Fibroblast of the aortic adventitia (primary cell): ENCODE measurements at places on chromosomes 12 and 14. TPM values are rescaled to one million over a fixed set of nuclear protein-coding genes. Genes with fewer than 3 reads are reported as not detected.

DNA sequence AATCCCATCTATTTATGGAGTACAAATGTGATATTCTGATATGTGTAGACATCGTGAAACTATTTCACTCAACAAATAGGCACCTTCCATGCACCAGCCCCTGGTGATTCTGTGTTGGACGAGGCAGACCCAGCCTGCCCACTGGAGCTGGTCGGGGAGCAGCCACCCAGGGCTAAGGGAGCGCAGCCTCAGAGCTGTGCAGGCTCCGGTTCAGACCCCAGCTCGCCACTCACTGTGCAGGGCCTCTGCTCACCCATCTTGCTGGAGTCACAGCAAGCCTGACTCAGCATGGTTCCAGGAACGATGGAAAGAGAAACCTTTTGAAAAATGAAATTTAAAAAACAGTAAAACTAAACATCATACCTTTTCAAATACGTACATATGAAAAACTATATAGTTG is 52.3 kb upstream of the BCL11B start:
- no peak for DNase-seq

DNA sequence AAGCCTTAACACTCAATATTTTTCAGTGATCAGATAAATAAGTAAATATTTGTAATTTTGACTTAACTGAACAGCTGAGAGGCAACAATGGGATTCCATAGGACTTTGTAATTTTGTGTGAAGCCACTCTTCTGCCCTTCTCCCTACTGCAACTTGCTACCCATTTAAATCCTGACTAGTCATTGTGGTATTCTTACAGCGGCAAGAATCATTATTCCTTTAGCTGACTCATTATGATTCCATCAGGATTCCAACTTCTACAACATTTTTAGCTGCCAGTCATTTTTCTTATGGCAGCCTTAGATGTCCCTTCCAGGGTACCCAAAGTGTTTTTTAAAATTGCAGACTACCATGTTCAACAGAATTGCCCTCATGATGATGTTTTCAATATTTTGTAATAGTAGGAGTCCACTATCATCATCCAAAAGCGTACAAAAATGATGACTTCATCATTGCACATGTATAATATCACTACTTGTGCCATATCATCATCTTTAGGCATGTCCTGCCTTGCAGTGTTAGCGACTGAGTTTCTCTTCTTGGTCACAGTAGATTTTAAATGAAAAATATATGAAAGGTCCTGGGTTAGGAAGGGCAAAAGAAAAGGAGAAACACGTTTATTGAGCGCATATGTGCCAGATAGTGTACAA is 5.1 kb upstream of the MAGOHB start:
- peak; percentile 74 for DNase-seq

GRCh38 chr12:114302117-114302516 is 103.8 kb downstream of the TBX5 start:
- no peak for DNase-seq

DNA sequence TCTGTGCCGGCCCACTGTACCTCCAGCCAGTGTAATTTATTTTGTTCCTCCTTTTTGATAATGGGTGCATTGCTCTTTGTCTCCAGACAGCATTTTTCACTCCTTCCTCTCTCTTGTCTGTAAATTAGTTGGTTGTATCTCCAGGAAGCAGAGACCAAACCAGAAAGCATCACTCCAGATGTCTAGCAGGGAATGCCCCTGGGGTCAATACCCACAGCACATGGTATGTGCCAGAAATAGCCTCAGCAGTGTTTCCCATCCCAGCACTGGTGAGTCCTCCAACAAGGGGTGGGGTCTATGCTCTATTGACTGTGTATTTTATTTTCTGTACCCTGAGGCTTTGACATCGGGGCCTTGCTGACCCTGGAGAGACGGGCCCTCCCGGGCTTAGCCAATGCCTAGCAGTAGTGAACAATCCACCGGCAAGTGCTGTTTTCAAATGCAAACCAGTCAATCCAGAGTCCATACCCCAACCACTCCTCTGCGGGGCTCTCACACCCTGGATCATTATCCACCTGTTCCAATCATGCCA is 50.2 kb upstream of the FZD10 start:
- no peak for DNase-seq

DNA sequence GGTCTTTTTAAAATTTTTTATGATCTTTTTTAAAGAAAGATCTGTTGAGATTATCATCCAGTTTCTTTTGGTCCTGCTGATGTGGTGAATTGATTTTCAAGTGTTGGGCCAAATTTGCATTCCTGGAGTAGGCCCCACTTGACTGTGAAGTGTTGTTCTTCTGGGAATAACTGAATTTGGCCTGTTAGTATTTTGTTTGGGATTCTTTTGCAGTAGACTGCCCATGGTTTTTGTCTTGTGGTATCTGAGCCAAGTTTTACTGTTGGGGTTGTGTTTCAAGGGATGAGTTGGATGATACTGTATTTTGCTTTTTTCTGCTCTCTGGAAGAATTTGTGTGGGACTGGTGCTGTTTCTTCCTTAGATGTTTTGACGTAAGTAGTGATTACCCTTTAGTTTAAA is 4.0 kb upstream of the SYCP3 start:
- DNase-seq, result peak; percentile 4

GAPDH gene
- 1,521 and 5,776 TPM in 2 replicates for total RNA-seq

DNA sequence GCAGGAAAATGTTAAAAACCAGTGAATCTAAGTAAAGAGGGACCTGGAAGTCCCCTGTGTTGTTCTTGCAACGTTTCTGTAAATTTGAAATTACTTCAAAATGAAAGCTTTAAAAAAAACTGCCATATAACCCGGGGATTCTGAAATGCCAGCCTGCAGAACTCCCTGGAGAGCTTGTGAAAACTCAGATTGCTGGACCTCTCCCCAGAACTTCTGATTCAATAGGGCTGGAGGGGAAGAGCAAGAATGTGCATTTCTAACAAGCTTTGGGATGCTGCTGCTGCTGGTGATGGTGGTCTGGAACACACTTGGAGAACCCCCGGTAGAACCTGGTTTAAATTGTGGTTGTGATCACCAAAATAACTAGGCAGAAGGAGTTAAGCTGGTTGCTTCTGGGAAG is 300.0 kb upstream of the NOS1 start:
- no peak for DNase-seq

- DNase-seq, result no peak
Observed at GRCh38 chr14:21989090-21989489, 315.5 kb upstream of the OR4E1 start.

- DNase-seq, result peak; percentile 64
Observed at GRCh38 chr12:2783936-2784600, 10.7 kb upstream of the FKBP4 start.

GRCh38 chr12:70695361-70696023 is 58.3 kb upstream of the PTPRB start:
- no peak for DNase-seq

BCL11B gene
- 0.09 TPM in 1 of 2 replicates, not detected in the other for total RNA-seq

GRCh38 chr14:89166633-89167032 is 250.4 kb downstream of the FOXN3 start:
- no peak for DNase-seq

DNA sequence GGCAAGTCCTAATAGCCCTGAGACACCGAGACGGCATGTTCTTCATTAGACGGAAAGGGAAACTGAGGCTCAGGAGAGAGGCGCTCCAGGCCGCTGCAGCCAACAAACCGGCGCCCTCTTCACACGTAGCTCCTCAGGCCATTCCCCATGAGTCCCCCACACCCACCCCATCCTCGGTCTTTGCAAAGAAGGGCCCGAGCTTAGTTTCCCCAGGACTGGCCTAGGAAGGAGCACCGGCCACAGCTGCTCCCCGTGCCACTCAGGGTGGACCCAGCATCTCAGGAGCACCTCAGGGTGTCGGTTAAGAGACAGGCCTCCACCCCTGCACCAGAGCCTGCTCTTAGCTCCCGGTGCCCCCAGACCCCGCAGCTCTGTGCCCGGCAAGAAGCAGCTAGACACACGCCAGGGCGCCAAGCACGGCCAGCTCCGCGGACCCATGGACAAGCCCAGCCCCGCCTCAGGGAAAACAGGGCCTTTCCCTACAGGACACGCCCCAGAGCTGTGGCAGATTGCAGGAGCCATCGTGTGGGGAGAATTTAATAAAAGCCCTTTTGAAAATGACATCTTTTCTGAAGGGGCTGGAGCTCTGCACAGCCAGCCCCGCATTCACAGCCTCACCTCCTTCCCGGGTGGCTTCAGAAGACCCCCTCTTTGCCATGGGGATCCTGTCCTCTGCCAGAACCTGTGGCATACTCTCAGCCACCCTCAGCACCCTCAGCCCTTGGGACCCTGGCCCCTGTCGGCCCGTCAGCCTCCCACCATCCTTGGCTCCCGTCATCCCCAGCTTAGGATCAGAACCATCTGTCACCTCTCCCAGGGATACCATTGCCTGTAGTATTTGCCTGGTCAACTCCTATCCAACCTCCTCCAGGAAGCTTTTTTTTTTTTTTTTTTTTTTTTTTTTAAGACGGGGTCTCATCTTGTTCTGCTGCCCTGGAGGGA is 59.7 kb downstream of the LGMN start:
- no peak for DNase-seq

- no peak for DNase-seq
Observed at GRCh38 chr14:93705513-93706156, 82.7 kb downstream of the PRIMA1 start.

DNA sequence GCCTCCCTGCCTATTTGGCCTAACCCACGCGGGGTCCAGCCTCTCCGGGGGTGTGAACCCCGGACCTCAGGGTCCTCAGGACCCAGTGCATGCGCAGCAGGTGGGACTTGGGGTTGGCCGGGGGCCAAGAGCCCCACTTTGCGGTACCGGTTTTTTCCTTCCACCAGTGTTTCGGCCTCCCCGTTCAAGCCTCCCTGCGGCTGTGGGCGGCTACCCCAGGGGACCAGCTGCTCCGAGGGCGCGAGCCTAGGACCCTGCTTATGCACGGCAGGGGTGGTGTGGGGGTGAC is 327.3 kb downstream of the ALG10 start:
- DNase-seq, result no peak

DNA sequence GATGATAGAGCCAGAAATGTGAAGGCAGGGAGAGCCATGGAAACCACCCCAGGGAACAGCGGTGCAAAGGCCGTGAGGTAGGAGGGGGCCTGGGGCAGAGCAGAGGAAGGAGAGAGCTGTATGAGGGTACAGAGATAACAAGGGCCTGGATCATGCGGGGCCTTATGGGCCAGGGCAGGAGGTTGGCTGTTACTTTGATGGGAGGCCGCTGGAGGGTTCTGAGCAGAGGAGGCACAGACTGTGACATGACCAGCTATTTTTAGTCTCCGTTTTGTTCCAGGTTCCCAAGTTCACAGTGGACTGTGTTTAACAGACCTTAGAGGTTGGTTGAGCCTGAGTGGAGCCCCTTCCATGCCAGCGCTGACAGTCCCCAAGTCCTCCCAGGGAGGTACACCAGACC is 118.6 kb downstream of the GCH1 start:
- no peak for DNase-seq

RNF212B gene
- total RNA-seq, result not detected in 2 replicates

IAPP gene
- total RNA-seq, result not detected in 2 replicates

DNA sequence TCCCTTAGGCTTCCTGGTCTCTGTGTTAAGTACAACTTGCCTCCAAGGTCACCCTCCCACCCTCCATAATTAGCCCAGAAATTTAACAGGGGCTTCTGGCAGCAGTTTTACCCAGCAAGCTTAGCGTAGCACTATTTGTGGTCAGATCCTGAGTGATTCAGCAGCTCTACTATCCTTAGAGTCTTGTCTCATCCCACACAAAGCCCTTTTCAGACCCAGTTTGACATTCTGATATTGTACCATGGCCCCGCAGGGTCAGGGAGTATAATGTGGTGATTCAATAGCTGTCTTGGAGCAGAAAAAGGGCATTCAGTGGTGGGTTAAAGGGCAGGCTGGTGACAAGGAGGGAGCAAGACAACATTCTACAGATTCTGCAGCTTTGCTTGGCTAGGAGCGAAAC is 153.8 kb upstream of the DDHD1 start:
- DNase-seq, result peak; percentile 32

- DNase-seq, result peak; percentile 63
Observed at GRCh38 chr12:54053751-54054741, at the start of gene HOXC4. Gene HOXC4 (plus strand): TSS chr12:54053835. CDS start chr12:54053923, 88 bp downstream.

KRT73 gene
- not detected in 2 replicates for total RNA-seq

DNA sequence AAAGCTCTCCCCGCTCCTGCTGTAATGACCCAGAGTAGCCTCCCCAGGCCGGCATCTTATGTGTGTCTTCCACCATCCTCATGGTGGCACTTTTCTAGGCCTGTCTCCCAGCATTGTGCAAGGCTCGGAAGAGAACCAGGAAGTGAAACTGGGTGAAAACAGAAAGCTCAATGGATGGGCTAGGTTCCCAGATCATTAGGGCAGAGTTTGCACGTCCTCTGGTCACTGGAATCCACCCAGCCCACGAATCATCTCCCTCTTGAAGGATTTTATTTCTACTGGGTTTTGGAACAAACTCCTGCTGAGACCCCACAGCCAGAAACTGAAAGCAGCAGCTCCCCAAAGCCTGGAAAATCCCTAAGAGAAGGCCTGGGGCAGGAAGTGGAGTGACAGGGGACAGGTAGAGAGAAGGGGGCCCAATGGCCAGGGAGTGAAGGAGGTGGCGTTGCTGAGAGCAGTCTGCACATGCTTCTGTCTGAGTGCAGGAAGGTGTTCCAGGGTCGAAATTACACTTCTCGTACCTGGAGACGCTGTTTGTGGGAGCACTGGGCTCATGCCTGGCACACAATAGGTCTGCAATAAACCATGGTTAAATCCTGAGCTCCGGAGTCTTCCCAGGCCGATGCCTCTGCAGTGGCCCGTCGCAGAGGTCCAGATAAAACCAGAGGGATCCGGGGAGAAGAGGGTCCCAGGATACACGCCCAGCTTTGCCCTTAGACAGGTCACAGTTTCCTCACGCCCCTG is 15.6 kb downstream of the ACVRL1 start:
- DNase-seq, result peak; percentile 84

MMAB gene
- total RNA-seq, result 16.7 and 22.0 TPM in 2 replicates

DNA sequence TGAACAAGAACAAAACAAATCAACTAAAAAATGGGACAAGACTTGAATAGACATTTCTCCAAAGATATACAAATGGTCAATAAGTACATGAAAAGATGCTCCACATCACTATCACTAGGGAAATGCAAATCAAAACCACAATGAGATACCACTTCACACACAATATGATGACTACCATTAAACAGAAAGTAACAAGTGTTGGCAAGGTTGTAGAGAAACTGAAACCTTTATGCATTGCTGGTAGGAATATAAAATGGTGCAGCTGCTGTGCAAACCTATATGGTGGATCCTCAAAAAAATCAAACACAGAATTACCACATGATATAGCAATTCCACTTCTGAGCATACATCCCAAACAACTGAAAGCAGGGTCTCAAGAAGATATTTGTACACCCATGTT is 5.2 kb downstream of the SMAGP start:
- DNase-seq, result no peak

GRCh38 chr14:74981833-74982232 is 20.9 kb upstream of the EIF2B2 start:
- no peak for DNase-seq

MFAP5 gene
- total RNA-seq, result 220 and 259 TPM in 2 replicates

GRCh38 chr12:110199339-110200123 is 75.4 kb downstream of the IFT81 start:
- DNase-seq, result peak; percentile 47

GRCh38 chr12:129083121-129083840 is 230.0 kb downstream of the GLT1D1 start:
- no peak for DNase-seq

- DNase-seq, result no peak
Observed at GRCh38 chr12:120892265-120892664, 11.9 kb downstream of the SPPL3 start.
